ENCODE measurements at places on chromosomes 5 and 9.

GRCh38 chr9:77215874-77216273 lies 38.5 kb downstream of the VPS13A start:
- DNase-seq, result no peak

- DNase-seq, result no peak
Observed at GRCh38 chr5:171872666-171873065, 87.0 kb downstream of the SMIM23 start.

GRCh38 chr5:16970826-16971225 lies 34.7 kb upstream of the MYO10 start:
- no peak for DNase-seq

- no peak for DNase-seq
Observed at GRCh38 chr5:53991942-53992341, 318.4 kb downstream of the ARL15 start.

DNA sequence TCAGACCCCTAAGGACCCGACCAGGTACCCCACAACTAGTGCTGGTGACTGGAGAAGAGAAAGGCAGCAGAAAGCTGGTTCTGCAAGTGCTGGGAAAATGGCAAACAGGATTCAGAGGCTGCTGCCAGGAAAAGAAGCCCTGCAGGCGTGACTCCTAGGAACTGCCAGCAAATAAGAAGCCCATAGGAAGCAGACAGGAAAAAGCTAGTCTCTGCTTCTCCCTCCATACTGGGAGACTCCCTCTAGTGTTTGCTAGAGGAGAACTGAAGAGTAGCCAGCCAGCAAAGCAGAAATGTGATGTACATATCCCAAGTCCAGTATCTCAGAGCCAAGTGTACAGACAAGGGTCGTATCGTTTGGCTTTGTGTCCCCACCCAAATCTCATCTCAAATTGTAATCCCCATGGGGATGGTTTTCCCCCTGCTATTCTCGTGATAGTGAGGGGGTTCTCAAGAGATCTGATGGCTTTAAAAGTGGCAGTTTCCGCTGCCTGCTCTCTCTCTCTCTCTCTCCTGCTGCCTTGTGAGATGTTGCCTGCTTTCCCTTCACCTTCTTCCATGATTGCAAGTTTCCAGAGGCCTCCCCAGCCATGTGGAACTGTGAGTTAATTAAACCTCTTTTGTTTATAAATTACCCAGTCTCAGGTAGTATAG lies 38.1 kb upstream of the TUSC1 start:
- no peak for DNase-seq

- DNase-seq, result no peak
Observed at GRCh38 chr9:18994263-18994916, 38.6 kb downstream of the SAXO1 start.
